ENCODE measurements at places on chromosomes 16 and 17.

- no peak for DNase-seq
These were observed 34.4 kb downstream of the PIPOX start for GRCh38 chr17:29077320-29077719.

DNA sequence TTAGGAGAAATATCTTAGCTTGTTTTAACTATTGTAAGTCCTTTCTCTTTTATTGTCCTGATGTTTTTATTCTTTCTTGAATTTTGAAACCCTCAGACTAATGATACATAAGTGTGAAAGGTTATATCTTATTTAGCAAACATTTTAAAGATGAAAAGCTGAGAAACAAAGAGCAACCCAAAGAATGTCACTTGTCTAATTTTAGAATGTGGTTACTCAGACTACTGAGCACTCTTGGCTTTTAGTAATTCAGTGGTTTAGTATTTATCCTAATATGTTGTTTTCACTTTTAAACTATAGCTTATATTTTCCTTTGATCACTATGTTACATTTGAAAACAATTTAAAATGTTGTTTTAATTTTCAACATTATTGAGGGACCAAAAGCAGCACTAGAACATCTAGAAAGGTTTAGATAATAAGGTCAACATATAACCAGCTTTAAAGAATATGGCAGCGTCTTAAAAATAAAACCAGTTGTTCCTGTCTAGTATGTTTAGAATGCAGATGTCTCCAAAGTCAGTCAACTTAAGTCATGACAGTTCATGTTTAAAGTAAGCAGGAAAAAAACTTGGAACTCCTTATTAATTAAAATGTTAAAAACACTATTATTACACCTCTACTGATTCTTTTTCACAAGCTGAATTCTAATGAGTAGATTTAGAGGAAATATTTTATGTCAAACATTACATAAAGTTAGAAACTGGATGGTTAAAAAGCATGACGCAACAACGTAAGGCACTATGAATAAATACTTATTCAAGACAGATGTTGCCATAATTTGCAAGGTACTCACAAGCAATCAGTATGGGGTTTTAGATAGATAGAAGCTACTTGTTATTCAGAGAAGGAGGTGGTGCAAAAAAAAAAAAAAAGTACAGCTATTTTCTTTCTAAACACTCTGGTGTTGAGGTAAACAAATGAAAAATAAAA, 2.4 kb downstream of the MBTD1 start:
- no peak for DNase-seq

- DNase-seq = no peak
These were observed 53.2 kb downstream of the BMERB1 start for GRCh38 chr16:15487336-15488284.

DNA sequence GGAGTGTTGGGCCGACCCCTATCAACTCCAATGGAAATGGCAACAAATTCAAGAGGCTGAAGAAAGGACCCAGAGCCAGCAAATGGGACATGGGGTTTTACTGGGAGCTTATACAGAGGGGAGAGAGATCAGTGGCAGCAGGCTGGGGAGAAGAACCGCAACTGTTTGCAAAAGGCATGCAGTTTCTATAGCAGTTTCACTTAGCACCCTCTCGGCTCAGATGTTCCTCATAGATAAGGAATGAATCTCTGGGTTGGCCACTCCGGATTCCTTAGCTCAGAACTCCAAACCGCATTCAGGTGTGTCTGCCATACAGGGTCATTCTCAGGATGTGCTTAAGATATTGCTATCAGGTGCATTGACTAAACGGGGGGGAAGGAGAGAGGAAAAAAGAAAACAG, 71.1 kb upstream of the RPL38 start:
- DNase-seq = no peak

DNA sequence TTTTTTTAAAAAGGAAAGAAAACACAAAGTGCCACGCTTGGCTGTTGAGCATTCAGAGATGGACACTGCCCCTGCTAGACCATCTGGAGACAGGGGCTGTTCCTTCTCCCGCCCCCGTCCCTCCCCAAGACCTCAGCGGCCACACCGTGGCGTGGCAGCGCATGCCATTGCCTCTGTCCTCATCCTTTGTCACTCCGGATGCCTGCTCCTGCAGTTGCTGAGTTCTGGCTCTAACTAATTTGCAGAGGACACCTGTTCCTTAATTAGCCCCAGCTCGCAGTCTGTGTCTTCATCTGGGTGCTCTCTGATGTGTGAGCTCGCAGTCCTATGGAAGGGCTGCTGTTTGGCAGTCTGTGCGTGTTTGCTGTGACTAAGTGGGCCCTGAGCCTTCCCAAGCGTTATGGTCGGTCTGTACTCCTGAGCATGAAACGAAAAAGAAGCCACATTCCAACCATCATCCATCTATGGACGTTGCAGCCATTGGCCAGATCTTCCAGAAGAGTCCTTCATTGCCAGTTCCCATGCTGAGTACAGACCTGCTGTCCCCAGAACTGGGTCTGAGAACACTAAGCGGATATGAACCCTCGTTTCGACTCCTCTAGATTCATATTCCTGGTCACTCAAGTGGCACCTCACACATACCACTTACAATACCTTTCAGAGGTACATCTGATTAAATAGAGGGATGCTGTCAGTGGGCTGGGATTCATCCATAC, 40.9 kb upstream of the NAT9 start:
- no peak for DNase-seq

- DNase-seq = no peak
These were observed 30.1 kb downstream of the MAP2K4 start for GRCh38 chr17:12050646-12051225.

Data from GM12864 (cell line).